NT2/D1 (cell line): ENCODE measurements at places on chromosomes 7 and 10.

DNA sequence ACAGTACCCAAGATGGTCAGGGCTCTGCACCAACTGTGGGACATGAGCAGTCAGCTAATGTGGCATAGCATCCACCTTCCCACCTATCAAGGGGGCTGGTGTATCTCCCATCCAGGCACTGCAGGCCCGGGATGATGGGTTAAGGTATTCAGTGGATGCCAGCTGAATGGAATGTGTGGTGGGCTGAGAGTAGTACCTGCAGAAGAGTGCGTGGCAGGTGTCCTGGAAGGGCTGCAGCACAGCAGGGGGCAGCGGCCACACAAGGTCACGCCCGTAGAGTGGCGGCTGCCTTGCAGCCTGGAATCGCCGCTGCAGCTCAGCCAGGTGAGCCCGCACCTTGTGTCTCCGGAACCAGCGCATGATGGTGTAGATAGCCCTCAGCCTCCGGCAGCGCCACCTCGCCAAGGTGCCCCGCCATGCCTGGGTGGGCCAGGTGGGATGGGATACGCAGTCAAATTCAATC, 13.3 kb downstream of the MYO1G start:
- no peak for DNase-seq

GRCh38 chr10:95214369-95214768, 20.3 kb downstream of the ACSM6 start:
- no peak for DNase-seq

- DNase-seq = no peak
Observed at GRCh38 chr10:43055991-43056567, 20.8 kb upstream of the RET start.

DNA sequence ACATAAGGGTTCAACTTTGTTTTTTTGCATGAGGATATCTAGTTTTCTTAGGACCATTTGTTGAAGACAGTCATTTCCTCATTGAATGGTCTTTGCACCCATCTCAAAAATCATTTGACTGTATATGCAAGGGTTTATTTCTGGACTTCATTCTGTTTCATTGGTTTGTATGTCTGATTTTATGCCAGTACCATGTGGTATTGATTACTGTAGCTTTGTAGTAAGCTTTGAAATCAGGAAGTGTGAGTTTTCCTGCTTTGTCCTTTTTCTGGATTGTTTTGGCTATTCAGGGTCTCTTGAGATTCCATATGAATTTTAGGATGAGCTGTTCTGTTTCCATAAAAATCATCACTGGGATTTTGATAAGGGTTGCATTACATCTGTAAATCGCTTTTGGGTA, 63.9 kb downstream of the SND1 start:
- no peak for DNase-seq

DNA sequence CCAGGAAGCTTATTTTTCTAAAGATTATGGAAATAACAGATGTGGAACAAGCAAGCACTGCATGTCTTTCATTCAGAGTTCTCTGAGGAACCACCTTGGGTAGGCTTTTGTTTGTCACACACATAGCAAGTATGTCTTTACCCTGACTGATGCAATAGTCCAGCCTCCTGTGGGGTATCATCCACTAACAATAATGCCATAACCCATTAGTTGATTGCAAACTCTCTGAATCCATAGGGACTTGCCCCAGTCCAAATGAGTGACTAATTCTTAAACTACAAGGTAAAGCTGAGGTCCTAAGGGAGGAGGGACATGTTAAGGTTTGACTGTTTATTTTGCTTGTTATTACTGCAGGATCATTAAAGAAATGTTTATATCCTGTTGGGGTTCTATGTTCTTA, 151.4 kb upstream of the PRPS1L1 start:
- no peak for DNase-seq

GRCh38 chr7:117165656-117166055, 157.2 kb downstream of the WNT2 start:
- DNase-seq = no peak

GRCh38 chr10:68105820-68106219, 3.5 kb upstream of the MYPN start:
- DNase-seq = no peak

DNA sequence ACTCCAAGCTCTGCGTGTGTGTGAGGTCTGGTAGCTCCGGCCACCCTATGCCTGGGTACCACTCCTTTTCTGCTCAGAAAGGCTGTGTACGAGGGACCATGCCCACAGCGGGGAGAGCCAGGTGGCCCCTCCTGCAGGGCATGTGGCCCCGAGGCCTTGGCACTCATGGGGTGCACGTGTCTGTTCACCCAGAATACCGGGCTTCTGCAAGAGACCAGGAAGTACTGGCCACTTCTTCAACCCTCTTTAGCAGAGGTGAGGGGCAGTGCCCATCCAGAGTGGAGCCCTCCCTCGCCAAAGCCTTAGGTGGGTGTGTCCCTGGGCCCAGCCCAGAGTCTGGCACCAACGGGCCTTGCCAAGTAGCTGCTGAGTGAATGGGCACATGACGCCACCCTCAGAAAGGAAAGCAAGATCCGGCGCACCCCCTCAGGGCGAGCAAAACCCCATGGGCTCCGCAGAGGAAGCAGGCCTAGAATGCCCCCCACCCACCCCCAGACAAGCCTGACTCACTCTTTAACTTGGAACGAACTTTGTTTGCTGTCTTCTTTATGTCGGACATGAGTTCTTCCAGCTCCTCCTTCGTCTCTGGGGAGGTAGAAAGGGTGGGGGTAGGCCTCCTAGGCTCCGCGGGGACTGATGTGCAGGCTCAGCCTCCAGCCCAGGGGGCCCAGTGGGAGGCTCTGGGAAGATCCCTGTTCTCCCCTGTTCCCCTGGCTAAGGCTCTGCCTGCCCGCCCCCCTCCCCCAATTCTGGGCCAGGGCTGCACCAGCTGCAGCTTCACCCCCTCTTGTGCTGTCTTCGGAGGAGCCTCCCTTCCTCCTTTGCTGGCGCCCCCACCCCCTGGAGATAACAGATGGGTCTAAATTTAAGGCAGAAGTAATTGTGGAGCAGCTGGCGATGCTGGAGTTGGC, 14.6 kb downstream of the STX1A start:
- DNase-seq = no peak

GRCh38 chr10:61899997-61900828, 1.3 kb upstream of the ARID5B start:
- DNase-seq = no peak

- DNase-seq = no peak
Observed at GRCh38 chr10:130393342-130393741, 257.2 kb downstream of the GLRX3 start.

GRCh38 chr7:100493476-100494264, 9.9 kb downstream of the NYAP1 start:
- no peak for DNase-seq

GRCh38 chr10:48598243-48598935, 6.5 kb downstream of the ARHGAP22 start:
- DNase-seq = no peak

DNA sequence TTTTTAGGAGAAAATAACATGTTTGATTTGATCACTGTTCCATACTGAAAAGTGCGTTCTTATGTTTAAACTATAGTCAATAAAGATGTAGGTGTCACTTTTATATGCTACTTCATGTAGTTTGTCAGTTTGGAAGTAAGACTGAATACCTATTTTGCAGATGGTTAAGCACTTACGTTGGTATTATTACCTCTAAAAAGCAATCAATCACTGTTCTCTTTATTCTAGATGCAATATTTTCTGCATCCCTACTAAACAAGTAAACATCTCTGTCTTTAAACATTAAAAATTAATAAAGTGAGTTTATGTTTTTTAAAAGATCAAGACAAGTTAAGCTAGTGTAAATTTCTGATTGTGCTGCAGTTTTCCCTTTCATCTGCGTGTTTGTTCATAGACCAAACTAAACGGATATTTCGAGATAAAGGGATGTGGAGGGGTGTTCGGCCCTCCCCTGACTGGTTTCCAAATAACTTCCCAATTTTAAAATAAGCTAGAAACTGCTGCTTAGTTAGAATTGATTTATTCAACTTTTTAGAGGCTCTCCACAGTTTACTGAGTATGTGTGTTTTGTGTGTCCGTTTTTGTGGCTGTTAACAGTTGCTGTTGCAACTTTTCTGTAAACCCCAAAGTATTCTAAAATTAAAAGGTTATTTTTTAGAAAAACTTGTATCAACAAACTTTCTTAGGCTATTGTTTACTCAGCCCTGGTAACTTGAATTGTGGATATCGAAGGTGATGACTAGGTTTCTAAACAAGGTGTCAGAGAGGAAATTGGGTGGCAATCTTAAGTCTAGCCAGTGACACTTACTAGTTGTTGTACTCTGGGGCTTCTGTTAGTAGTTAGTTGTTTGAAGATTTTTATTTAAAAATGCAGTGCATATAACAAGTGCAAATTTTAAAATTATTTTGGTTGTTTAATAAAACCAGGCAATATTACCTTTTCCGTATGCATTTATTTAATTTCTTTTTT, 974 bp downstream of the KIF11 start:
- DNase-seq = no peak

GRCh38 chr10:122225330-122225729, 45.8 kb upstream of the BTBD16 start:
- no peak for DNase-seq

DNA sequence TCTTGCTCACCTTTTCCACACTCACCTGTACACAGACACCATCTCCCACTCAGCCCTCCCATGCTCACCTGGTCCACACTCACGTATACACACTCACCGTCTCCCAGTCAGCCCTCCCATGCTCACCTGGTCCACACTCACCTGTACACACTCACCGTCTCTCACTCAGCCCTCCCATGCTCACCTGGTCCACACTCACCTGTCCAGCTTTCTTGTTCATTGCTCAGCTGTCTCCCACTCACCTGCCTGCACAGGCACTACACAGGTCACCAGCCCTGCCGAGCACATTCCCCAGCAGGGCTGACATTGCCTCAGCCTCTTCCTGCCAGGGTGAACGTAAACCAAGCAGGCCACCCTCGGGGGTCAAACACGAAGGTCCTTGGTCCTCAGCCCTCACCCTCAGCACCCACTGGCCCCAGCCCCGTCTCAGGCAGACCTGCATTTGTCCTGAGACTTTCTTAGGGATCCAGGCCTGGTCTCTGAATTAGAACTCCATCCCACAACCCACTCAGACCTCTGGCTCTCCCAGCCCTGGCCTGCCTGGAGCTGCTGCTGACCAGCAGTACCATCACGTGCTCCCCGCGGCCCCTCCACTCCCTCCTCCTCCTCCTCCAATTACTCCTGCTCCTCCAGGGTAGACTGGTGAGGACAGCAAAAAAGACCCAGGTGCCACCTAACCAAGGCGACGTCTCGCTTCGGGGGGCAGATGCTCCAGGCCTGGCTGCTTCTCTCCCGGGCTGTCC, 12.8 kb upstream of the DNAAF5 start:
- no peak for DNase-seq

GRCh38 chr7:22864301-22864700, 41.7 kb upstream of the TOMM7 start:
- DNase-seq = no peak

- no peak for DNase-seq
Observed at GRCh38 chr7:39002755-39003154, 25.0 kb downstream of the POU6F2 start.

DNA sequence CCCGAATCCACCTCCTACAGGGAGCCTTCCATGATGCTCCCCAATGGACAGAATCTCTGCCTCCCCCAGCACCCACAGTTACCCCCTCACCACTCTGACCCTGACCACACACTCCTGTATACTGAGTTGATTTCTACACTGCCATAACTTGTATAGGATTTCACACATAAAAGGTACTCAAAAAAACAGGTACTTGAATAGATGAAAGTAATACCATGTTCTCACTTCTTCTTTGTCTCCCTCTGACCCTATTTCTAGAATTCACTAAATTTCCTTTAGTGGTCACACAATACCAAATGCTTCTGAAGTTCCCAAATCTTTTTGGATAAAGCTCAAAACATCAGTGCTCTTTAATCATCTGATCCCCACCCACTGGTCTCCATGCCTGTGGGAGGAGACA, 45.4 kb downstream of the HSPA12A start:
- no peak for DNase-seq

DNA sequence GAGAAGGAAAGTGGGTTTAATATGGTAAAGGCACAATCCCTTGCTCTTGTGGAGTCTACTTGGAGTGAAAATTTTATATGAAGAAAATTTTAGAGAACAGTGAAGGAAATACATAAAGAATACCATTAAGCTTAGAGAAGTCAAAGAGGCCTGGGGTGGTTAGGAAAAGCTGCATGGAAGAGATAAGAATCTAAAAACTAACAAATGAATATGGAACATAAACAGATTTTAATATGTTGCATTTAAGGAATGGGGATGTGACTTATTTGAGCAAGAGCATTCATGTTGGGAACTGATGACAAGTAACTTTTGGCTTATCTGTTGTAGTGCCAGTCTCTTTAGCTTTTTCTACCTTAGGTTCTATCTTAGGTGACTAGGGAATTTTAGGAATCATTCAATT, 31.0 kb downstream of the AHR start:
- no peak for DNase-seq

- DNase-seq = no peak
Observed at GRCh38 chr7:33639552-33640197, 265.7 kb upstream of the BMPER start.

DNA sequence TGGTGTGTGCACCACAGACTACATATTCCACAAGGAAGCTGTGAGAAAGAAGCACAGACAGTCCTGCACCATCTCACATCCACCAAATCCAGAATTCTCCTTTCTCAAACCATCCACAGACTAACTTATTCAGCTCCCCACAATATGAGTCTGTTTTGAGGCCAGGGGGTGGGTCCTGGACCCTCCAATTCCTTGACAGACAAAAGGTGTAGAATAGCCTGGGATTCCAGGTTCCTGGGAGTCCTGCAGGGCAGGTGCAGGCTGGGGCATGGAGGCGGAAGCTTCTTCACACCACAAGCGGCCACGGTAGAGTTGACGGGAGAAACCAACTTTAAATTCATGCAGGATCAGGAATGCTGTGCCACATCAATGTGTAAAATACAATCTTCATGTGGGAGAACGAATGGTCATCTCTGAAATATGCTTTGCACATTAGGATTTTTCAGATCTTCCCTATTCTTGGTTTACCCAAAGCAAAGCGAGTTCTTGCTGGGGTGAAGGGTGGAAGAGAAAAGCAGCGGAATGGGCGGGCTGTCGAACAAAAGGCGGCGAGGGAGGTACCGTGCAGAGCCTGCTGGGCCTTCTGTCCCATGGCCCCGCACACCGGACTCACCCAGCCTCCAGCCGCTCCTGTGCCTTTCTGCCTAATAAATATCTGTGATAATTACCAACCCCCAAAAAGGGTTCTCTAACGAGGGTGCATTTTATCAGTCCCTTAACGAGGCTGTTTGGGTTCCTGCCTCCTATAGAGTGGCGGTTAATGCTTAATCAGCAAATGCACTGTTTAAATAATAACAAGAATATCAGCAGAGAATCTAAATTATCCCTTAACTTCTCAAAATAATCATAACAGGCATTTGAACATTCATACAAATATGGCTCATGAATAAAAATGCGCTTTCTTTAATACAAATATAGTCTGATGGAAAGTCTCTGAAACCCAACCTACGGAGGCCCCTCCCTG, 514.0 kb downstream of the DNAJB6 start:
- no peak for DNase-seq
